G401 (cell line): ENCODE measurements at places on chromosomes 6 and 20.

GRCh38 chr6:166615059-166615770 is 11.8 kb downstream of the RPS6KA2 start:
- DNase-seq = no peak

- no peak for DNase-seq
Measured at GRCh38 chr6:168525114-168525513, 84.1 kb downstream of the SMOC2 start.

- DNase-seq = peak; percentile 23
Measured at GRCh38 chr20:46694484-46694883, 5.2 kb upstream of the TP53RK start.

- DNase-seq = no peak
Measured at GRCh38 chr6:51854876-51855275, 232.5 kb downstream of the PKHD1 start.

- DNase-seq = peak; percentile 67
Measured at GRCh38 chr20:63102721-63103375, 96.1 kb upstream of the BHLHE23 start.

DNA sequence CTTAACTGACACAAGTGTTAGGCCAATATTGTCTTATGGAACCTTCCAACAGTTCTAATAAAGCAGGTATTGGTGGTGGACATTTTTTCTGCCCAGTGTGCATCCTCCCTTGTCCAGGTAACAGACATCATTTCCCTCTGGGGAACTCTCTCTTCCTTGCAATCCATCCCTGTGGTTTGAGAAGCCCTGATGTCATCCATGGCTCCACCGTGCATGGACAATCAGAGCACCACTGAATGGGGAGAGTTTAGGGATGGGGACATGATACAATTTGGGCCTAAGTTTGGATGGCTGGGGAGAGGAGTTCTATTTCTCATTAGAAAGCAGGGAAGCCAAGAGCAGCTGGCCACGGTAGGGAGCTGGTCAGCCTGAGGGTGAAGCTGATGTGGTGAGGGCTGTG is 60.2 kb upstream of the ZFP64 start:
- DNase-seq = no peak

DNA sequence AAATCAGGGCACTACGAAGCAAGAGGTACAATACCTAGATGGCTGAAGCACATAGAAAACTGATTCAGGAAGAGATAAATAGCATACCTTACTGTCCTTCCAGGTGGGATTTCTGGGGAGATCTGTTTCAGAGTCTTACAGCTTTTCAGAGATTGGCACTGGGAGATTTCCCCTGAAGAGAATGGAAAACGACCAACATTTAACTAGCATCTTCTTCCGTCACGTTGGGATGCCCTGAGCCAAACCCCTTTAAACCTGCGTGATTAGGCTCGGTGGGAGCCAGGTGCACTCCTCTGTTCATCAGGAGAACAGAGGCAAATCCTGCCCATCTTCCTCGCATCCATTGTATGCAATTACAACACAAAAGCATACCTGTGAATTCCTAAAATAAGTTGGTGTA is 614.5 kb downstream of the HDGFL1 start:
- DNase-seq = peak; percentile 67
